ENCODE measurements at places on chromosomes 12 and 14.

DNA sequence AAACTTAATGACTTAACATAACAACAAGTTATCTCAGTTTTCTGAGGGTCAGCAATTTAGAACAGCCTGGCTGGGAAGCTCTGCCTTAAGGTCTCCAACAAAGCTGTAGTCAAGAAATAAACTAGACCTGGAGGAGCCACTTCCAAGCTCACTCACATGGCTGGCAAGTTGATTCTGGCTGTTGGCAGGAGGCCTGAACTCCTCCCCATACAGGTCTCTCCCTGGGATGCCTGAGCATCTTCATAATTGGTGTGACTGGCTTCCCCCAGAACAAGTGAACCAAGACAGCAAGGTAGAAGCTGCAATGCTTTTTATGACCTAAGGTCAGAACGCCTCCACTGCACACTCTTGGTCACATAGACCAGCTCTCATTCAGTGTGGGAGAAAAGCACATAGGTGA is 128.3 kb downstream of the SAMD4A start:
- no peak for DNase-seq

DNA sequence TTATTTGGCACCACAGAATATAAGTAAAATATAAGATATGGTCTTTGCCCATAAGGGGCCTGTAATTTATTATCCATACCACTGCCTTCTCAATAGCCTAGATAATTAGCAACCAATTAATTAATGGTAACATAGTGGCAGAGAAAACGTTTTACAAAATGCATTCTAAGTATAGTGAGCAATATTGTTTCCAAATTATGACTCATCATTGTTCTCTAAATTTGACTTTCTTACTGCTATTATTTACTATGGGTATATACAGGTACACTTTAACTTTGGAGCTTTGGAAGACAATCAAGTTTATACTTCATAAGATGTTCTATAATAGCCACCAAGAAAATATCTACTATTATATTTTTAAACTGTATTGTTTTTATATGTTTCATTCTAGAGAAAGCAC is 26.7 kb downstream of the DCP1B start:
- no peak for DNase-seq

- DNase-seq = no peak
These were observed 13.7 kb downstream of the SPX start for GRCh38 chr12:21539797-21540196.

DNA sequence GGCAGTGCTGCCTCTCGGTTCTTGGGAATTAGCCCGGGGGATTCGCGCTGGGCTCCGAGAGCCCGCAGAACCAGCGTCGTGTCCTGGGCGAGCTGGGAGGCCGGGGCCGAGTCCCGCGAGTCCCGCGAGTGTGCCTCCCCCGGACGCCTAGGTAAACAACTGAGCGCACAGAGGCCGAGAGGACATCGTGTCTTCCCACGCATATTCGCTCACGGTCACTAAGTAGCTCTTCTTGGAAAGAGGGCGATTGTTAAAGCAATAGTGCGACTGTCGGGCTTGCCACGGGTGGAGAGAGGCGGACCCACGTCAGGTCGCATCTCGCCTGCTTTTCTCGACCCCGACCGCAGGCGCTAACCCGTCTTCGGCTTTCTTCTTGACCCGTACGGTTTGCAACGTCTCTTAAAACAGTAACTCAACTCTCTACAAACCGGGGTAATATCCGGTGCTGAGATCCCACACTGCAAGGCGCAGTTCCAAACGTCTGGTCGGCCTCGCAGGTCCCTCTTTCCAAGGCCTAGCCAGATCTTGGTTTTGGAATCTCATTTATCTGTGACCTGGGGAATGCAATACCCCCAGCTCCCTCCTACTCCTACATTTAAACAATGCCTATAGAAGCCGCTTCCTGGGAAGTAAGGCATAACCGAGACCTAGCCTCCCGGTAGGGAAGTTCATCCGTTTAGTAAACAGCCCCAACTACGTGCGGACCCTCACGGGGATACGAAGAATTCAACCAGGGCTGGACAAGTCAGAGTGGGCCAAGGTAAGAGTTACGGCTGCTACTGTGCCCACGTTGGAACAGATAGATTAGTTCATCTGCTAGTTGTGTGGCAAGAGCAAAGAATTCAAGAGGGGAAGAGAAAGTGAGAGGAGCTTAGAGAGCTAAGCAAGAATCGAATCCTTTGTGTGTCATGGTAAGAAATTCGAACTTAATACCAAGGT is 736 bp upstream of the PHLDA1 start:
- DNase-seq = peak; percentile 40

- DNase-seq = no peak
These were observed 7.6 kb upstream of the RTL1 start for GRCh38 chr14:100910888-100911664.

DNA sequence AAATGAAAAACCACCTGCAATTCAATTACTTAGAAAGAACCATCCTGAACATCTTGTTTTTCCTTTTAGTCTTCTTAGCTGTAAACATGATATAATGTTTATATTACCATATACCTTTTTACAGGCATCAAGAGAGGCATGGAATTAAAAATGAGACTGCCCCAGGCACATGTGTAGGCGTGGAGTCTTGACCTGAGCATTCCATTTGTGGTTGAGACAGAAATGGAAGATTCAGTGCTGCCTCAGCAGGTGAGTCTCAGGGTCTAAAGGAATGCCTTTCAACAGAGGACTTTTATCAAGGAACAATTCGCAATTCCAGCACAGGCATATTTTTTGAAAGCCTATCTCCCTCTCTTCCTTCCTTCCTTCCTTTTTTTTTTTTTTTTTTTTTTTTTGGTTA is 8.0 kb upstream of the NANOGNB start:
- no peak for DNase-seq

DNA sequence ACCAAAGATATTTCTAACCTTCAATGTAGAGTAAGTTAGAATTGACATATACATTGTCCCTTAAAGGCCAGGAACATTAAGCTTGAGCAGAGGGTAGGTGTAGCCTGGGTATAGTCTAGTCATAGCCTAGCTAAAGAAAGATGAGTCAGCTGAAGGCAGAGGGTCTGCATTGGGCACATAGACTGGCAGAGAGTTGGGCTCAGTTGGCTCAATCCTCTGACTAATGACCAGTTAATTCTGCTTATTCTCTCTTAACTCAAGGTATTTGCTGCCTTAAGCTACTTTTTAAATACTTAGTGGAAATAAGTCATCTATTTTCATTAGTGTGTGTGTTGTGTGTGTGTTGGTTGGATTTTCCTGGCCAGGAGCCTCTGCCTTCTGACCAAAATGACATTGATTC is 467.1 kb downstream of the RAD51B start:
- DNase-seq = no peak
